ENCODE measurements at places on chromosomes 12 and 14.

DNA sequence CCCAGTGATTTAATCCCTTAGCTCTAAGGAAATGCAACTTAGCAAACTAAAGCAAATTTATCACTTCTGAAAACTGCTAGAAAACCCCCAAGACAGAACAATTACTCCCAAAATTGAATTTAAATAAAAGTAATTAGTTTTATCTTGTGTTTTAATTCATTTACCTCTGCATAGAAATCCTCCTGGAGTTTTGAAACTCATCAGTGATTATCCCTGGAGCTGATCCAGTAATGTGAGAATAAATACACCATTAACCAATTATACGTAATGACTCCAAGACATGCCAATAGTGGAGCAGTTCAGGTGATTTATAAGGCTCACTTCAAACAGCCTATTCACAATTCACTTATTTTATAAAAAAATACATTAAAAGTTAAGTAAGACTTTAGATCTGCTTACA is 855.3 kb upstream of the FLRT2 start:
- DNase-seq, result no peak

DNA sequence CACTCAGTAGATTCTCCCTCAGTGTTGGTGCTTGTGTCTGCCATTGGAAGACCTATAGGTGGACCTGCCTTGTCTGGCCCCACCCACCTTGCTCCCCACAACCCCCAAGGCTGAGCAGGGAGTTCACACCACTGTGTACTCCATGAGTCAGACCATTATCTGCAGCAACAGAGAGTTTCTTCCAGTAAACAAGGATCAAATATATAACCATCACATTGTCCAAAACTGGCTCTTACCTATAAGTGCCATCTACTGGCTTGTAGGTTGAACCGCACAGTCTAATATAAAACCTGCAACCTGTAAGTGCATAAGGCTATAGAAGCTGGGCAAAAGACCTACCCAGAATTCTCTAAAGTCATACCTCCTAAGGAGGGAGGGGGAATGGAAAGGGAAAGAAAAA is 7.9 kb downstream of the TAS2R13 start:
- DNase-seq, result no peak

- no peak for DNase-seq
These were observed at the start of gene MMP14 for GRCh38 chr14:22836301-22837113. Gene MMP14, plus strand, starts transcription at chr14:22836585. Its CDS starts 233 bp downstream, at chr14:22836818.

DNA sequence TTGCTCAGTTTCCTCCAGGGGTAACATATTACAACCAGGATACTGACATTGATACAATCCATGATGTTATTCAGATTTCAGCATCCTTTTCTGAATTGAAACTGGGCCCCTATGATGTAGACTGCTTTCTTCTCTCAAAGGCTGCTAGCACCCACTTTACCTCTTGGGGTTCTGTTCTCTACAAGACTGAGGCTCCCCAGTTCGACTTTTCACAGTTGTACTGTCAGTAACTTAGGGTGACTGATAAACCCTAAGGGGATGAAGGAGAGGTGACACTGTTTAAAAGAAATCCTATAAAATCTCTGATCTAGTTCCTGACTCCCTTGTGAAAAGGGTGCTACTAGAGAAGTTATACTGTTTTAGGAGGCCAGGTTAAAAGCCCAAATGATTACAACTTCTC is 818 bp downstream of the VPS33A start:
- DNase-seq, result no peak

DNA sequence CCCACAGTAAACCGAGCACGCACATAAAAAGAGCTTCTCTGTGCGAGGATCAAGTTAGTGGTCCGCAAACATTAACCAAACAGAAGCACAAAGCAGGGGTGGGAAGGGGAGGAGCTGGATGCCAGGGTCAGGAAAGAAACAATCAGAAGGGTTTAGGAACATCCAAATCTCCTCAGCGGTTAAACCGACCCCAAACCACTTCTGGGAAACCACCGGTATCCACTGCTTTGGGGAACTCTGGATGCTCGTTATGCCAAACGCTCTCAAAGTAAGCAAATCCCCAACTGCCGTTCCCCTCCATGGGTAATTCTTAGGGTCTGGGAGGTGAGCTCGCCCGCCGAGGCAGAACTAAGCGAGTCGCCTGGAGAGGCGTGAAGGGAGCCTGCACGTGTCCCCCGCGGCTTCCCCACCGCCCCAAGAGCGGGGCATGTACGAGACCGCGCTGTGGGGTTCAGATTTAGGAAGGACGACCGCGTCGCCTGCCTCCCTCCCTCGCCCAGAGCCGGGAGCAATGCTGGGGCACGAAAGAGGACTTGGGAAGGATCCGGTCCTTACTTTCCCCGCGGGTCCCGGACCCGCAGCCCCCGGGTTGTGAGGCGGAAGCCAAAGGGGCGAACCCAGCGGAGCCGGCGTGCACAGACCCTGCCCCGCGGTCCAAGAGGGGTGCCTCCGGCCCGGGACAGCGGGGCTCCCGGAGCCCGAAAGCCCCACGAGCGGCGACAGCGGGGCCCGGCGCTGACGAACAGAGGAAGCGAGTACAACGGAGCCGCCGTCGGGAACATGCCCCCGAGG is 711 bp downstream of the SBNO1 start:
- DNase-seq, result no peak
